GM18507 (cell line): ENCODE measurements at places on chromosomes 5 and 9.

DNA sequence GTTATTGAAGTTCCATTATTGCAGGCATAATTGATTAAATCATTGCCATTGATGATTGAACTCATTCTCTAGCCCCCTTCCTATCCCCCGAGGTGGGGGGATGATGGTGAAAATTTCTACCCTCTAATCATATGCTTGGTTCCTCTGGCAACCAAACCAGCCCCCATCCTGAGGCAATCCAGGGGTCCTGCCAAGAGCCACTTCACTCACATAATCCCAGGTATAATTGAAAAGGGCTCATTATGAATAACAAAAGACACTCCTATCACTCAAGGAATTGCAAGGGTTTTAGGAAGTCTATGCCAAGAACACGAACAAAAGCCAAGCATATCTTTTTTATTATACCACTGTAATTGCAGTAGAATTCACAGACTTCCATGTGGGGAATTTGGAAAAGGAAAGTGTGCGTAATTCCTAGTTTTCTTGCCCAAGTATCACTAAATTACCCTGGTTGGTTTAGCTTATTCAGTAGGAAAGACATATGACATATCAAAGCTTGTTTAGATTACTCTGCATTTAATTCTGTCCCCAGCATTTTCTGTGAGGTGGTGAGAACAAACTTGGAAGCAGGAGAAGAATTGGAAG, 130.7 kb upstream of the TAF11L2 start:
- DNase-seq, result no peak

- no peak for DNase-seq
Measured at GRCh38 chr5:135488727-135489465, 36.7 kb upstream of the TIFAB start.

DNA sequence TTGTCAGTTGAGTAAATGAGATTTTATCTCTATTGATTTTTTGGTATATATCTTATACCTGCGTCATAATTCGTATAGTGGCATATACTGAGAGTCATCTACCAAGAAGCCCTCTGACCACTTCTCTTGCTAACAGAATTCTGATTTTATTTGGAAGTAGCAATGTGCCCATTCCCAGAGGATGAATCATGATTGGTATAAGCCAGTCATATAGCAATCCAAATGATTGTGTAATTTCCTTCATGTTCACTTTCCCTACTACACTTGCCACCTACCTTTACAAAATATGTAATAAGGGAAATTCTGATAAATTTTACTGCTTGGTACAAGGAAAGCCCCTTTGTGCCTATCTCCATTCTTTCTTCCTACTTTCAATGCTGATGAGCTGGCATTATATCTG, 16.1 kb upstream of the ZNF462 start:
- DNase-seq, result no peak

DNA sequence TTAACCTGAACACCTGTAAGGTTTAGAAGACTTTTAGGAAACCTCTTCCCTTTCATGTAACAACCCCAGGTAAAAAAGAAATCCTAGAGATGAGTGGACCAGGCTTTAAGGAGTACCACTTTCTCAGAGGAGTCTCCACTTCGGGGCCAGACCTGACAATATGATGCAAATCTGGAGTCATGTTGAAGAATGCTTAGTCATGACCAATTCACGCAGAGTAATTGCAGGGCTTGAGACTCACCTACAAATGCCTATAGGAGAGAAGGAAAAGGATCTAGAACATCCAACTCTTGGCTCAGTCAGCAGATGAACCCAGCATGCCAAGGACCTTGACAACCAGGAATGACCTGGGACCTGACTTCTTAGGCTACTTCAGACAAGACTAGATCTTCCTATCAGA, 235.4 kb downstream of the DOCK8 start:
- no peak for DNase-seq

DNA sequence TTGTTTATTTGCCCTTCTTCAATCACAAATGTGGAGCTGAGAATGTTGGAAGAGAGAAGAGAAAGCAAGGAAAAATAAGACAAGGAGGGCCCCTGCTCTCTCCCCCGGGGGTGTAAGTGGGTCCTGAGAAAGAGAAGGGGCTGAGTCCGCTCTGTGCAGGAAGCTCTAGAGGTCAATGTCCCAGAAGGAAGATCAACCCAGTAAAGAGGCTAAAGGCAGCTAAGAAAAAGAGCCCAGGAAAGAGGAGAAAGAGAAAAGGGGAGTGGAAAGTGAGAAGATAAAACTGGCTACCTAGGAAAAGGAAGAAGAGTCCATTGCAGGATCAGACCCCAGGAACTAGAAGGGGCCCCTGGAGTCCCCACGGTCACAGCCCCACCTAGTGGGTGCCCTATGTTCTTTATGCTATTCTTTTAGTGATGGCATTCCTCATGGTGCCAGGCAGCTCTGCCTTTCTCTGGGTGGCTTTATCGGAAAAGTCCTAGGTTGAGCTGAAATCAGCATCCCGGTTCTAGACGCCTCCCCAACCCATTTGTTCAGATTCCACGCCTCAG, 583.4 kb downstream of the ACTL7B start:
- no peak for DNase-seq

DNA sequence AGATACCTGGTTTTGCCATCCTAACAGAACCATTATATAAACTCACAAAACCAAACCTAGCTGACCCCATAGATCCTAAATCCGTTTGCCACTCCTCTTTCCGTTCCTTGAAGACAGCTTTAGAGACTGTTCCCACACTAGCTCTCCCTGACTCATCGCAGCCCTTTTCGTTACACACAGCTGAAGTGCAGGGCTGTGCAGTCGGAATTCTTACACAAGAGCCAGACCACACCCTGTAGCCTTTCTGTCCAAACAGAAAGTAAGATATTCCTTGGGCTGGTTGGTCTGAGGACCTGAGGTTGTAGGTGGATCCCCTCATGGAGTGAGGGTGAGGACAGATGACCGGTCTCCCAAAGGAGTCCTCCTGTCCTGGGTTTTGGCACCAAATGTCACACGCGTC, 56.7 kb upstream of the NAA35 start:
- DNase-seq, result no peak

- DNase-seq, result no peak
Measured at GRCh38 chr5:123868267-123868666, 356.3 kb downstream of the CSNK1G3 start.

DNA sequence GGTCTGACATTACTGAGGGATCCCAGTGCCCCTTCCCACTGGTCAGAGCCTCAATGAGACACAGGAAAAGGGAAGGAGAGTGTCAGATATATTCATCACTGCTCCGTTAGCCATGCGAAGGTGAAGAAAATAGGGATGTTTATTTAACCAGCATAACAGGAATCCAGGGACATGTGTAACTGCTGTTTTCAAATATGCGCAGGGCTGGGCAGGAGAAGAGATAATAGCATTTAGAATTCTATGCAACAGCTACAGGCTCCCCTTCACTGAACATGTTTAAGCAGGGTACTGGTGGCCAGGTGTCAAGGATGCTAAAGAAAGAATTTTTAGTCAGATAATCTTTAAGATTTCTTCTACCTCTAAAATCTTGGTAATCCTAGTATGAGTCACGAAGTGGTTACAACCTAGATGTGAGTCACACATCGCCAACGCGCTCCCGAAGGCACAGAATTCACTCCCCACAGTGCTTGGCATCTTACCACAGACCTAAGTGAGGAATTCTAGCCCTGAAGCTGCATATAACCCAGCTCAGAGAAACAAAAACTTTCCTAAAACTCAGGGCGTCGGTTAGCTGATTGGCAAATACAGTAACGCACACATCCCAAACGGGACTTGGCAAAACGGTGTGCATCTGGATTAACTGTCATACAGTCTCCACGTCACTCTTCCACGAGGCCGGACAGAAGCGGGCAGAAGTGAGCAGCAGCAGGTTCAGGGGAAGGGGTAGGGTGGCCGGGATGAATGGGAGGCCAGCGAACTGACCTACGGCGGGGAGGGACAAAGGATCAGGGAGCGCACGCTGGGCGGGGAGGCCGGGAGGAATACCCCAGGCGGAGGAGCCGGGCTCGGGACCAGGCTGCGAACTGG, 1.1 kb downstream of the CTNNAL1 start:
- DNase-seq, result no peak

- no peak for DNase-seq
Measured at GRCh38 chr5:169767938-169768337, 130.9 kb downstream of the DOCK2 start.

DNA sequence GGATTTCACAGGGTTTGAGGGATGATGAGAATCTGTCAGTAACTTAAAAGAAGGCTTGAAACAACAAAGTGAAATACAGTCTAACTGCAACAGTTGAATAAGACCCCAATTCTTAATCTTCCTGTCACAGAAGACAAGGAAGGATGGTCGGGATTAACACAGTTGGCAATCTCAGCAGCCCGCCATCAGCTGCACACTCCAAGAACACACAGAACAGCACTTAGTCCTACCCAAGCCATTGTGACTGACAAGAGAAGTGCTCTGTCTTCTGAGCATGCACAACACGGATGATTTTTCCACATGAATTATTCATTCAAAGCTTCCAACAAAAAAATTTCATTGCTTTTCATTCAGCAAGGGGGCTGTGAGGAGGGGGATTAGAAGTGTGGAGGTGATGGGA, 576.1 kb downstream of the TLE4 start:
- DNase-seq, result no peak

GRCh38 chr9:4573634-4574389, 83.5 kb downstream of the SLC1A1 start:
- DNase-seq, result no peak

DNA sequence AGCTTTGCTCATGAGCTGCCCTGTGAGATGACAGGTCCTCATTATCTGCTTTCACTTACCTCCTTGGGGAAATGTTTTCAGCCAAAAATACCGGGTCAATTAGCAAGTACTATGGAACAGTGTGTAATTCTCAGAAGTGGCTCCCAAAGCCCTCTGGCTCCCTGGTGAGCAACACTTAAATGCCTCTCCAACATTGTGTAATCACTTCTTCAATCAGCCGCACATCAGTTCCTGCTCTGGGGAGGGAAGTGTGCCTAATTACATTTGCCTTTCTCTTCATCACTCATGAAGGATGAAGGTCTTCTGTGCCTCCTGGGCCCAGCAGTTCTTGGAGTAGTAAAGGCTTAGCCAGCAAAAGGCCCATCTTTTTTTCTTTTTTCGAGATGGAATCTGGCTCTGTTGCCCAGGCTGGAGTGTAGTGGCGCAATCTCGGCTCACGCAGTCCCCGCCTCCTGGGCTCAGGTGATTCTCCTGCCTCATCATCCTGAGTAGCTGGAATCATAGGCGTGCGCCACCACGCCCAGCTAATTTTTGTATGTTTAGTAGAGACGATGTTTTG, 23.1 kb downstream of the NIM1K start:
- DNase-seq, result no peak
